ENCODE measurements at places on chromosomes 2 and 18. TPM values are rescaled to one million over a fixed set of nuclear protein-coding genes. Genes with fewer than 3 reads are reported as not detected.

TNFRSF11A gene
- 4.5 TPM for polyA plus RNA-seq

GRCh38 chr2:45199973-45200372, 190.7 kb upstream of the SIX2 start:
- DNase-seq, result no peak

DNA sequence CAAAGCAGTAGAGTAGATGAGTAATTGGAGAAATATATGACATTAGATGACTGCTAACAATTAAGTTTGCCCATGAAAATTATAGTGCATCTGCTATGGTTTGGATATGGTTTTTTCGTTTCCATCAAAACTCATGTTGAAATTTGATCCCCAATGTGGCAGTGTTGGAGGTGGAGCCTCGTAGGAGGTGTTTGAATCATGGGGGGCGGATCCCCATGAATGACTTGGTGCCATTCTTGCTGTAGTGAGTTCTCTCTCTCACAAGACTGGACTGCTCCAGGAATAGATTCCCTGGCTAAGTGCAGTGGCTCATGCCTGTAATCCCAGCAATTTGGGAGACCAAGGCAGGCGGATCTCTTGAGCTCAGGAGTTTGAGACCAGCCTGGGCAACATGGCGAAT, 9.7 kb upstream of the CUL3 start:
- no peak for DNase-seq

DNA sequence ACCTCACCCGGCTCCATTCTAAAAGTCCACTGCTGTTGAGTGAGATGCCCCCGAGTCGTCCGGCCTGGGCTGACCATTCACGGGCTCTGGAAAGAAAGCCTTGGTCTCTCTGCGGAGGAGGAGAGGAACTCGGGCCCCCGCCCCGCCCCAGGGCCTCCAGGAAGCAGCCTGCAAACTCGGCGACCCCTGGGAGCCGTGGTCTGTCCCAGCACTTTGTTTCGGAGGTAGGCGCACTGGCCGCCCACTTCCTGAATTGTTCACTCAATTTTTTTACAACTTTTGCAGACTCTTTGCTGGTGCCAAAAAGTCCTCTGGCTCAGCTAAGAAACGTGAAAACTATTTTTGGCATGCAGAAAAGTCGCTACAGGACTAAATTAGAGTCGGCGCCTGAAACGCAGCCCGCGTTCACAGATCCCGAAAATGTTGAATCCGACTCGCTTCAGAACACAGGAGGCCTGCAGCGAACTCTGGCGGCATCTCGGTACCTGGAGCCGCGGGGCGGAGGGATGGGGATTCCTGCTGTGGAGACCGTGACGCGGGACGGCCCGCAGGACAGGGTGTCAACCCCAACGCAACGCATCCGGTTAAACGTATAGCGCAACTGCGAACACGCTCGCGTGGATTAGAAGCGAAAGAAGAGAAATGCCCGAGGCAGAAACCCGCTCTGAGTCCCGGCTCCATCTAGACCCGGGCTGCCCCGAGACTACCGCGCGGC, 1.5 kb downstream of the PXDN start:
- peak; percentile 76 for DNase-seq

GRCh38 chr2:127700527-127701192, 637 bp upstream of the SFT2D3 start:
- peak; percentile 32 for DNase-seq

GRCh38 chr2:234329202-234329960, 167.5 kb downstream of the ARL4C start:
- no peak for DNase-seq

GRCh38 chr2:151841047-151841424, 12.8 kb upstream of the ARL5A start:
- DNase-seq, result no peak

DNA sequence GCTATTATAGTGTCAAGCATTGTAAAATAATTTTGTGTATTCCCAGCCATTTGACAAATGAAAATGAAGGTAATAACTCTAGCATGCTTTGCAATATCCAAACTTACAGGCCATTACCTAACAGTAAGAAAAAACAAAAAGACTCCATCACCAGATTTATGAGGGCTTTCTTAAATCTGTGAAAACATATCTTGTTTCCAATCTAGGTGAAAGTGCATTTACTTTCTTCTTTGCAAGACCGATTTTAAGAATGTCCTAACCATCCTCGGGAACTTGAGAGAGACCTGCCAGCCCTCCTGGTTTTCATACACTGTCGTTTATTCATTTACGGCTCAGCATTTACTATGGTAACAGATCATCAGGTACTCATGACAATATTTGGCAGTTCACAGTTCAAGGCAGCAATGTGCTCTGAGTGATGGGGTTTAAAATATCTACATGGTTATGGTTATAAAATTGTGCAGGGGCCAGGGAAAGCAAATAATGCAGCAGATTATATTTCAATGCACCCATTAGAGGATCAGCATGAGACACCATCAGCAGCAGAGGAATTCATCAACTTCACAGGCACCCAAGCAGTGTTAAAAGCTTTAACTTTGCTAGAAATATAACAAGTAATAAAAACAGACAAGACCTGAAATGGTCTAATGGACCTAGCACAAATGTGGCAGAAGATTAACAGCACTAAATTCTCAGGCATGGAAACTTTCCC, 34.4 kb upstream of the PARD3B start:
- DNase-seq, result no peak

TEX44 gene
- polyA plus RNA-seq, result not detected

GRCh38 chr2:27148801-27149439, at the start of gene TCF23:
TSS of gene TCF23 (plus strand) at chr2:27149004. CDS start at chr2:27149134, 130 bp downstream.
- no peak for DNase-seq

- no peak for DNase-seq
Observed at GRCh38 chr2:60675301-60675700, 80.8 kb upstream of the PAPOLG start.

- no peak for DNase-seq
Observed at GRCh38 chr2:144670080-144670479, 150.2 kb upstream of the ZEB2 start.

GRCh38 chr2:38959466-38959865, 69.8 kb downstream of the ARHGEF33 start:
- DNase-seq, result peak; percentile 71

DNA sequence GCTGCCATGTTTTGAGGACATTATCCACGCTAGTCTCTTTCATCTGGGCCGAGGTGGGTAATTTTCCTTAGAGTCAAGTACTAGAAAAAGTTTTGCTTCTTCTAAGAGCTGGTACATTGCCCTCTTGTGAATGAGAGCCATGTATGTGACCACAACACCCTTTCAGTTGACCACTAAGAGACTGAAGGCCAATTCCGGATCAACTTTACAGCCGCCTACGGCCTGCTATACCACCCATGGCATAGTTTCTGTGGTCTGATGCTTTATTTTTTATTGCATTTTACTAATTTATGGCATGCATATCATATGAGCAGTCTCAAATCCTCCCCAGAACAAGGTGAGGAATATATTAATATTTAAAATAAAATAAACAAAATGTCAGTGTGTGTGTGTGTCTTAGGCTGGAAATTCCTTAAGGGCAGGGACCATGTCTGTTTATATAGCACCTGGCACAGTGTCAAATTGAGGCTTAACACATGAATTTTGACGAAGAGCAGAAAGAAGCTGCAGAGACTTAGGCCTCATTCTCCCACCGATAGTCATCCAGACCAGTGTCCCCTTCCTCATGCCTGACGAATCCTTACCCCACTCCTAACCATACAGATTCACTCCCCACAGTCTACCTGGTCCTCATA, 35.4 kb downstream of the PSD4 start:
- no peak for DNase-seq

DNA sequence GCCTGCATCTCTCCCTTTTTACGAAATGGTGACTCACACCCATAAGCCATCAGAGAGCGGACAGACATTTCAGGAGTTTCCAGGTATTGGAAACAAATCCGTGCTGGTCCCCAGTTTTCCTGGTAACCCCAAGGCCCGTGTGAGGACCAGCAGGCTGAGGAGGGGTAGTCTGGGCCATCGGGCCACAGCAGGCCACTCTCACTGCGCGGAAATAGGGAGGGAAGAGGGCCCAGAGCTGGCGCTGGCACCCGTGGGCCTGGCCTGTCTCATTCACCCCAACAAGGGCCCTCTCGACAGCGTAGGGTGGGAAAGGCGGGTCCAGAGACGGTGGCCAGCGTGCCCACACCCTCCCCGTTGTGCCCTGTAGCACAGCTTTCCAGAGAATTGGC, 13.7 kb upstream of the FAHD2A start:
- no peak for DNase-seq

GRCh38 chr2:120880381-120880780, 144.7 kb downstream of the GLI2 start:
- peak; percentile 39 for DNase-seq

DNA sequence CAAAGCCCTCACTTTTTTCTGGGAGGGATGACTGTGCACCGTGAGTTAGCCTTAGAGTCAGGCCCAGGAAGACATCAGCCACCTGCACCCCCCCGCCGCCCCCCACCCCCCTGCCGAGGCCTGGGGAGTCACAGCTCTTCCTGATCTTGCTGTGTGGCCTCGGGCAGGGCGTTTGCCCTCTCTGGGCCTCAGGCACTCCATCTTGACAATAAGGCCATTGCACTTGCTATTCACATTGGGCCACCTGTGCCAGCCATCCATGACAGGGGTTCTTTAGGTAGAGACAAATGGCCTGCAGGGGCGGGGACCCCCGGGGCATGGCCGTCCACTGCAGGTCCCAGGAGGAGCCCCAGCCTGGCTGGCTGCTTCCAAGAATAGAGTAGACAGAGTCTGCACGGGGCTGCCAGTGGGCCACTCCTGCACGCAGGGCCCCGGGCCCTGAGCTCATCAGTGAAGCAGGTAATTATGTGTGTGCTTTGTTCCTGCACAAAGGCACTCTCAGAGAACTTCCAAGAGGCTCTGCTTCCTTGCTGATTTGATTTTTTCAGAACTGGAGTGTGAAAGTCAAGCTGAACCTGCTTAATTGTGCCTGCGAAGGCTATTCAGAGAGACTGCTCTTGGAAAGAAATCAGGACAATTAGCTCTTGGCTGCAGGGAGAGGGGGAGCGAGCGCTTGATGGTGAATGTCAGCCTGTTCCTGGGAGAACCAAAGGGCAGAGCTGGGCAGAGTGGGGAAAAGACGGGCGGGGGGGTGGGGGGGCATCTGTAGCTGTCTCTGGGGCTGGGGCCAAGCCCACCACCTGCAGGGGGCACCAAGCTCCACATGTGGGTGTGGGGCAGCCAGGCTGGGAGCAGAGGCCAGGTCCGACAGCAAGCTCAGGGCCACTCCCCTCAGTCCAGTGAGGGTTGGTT, 40.3 kb downstream of the RRM2 start:
- DNase-seq, result no peak

SERPINB3 gene
- polyA plus RNA-seq, result not detected

- DNase-seq, result no peak
Observed at GRCh38 chr2:84816426-84817026, 64.4 kb downstream of the TRABD2A start.

TCF23 gene
- 0.08 TPM for polyA plus RNA-seq

ERMN gene
- polyA plus RNA-seq, result 0.09 TPM

GRCh38 chr18:31225668-31226067, 63.0 kb upstream of the DSC1 start:
- no peak for DNase-seq

- DNase-seq, result peak; percentile 64
Observed at GRCh38 chr18:49017813-49018553, 67.2 kb upstream of the SMAD7 start.

- peak; percentile 97 for DNase-seq
Observed at GRCh38 chr2:73071360-73072128, at the start of gene SFXN5. TSS of gene SFXN5 (minus strand) at chr2:73071712. CDS start at chr2:73071705, 7 bp downstream.

DNA sequence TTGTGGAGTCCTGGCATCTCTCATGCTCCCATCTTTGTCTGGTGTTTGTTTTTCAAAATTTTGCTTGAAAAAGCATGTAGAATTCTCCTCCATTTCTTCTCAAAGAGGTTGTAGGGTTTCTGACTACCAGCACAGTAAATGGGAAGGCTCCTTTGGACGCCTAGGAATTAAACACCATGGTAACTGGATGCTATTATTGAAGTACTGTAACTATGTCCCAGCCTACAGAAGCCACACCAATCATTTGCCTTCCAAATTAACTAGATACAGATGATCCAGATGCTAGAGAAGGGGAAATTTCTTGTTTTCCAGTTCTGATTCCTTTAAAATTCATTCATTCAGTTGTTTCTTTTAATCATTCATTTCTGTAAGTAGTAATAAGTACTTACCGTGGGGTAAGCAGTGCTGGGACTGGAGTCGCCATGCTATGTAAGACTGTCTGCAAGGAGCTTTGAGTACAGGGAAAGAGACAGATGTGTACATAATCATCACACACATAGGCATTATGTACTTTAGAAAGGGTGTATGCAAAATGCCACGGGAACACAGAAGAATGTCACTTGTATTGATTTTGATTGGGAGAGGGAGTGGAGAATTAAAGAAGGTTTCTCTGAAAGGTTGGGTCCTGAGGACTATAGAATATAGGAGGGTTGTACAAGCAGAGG, 49.6 kb downstream of the KIF5C start:
- DNase-seq, result no peak

DNA sequence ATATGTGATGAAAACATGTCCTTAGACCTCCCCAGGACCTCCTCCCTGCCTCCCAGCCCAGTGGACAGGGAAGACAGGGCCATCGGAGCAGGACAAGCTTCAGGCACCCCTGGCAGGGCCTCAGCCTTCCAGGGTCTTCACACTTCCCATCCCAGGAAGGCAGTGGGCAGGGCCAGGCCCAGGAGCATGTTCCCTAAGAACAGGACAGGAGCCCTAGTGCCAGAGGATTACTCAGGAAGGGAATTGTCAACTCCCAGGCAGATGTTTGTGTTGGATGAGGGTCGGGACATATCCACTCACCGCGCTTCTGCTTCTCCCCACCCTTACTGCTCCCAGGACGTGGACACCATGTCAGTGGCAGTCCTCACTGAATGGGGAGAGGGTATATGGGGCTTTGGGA, 138.9 kb downstream of the TNS1 start:
- DNase-seq, result no peak

SERPINB4 gene
- not detected for polyA plus RNA-seq

- no peak for DNase-seq
Observed at GRCh38 chr2:209663656-209664055, 108.0 kb upstream of the UNC80 start.

DNA sequence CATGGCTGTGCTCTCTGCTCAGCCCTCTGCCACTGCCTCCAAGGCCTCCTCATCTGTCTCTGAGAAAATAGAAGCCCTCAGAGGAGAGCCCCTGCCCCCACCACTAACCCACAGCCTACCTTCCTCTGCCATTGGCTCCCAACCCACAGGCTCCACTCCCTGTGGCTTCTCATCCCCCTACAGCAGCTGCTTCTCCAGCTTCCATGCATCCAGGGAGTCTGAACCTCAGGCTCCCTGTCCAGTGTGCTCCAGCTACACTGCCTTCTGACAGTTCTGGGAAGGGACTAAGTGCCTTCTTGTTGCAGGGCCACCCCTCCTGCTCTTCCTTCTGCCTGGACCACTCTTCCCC, 29.3 kb downstream of the COL6A3 start:
- DNase-seq, result no peak

RABL2A gene
- polyA plus RNA-seq, result 68.0 TPM

DNA sequence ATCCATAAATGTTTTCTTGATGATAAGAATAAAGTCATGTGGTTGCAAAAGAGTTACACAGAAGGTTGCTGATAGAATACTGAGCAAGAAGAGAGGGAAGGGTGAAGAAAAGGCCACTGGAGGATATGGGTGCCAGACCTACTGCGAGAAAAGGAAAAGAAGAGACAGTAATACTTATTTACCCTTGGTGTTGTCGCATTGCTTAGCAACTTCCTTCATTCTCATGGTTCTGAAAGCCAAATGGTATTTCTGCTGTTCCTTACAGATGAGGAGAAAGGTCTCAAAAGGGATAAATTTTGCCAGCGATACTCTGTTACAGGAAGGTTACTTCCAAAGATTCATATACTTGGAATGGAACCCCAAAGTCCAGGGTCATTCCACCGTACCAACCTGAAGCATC, 62.5 kb downstream of the LHCGR start:
- no peak for DNase-seq

GRCh38 chr2:202831242-202832220, 40.0 kb downstream of the ICA1L start:
- no peak for DNase-seq

RTP5 gene
- not detected for polyA plus RNA-seq
